ENCODE measurements at places on chromosomes 1 and 21.

- DNase-seq = no peak
Measured at GRCh38 chr1:10597492-10598388, 123.0 kb downstream of the PEX14 start.

GRCh38 chr1:161138431-161138830 is 6.0 kb upstream of the DEDD start:
- DNase-seq = no peak

GRCh38 chr1:154474802-154475201 is 27.2 kb upstream of the TDRD10 start:
- DNase-seq = peak; percentile 95

- DNase-seq = peak; percentile 86
Measured at GRCh38 chr1:186531561-186532165, 70.7 kb upstream of the PDC start.

GRCh38 chr21:44865561-44866280 is 7.8 kb downstream of the PTTG1IP start:
- DNase-seq = no peak

- no peak for DNase-seq
Measured at GRCh38 chr21:44540741-44541288, 820 bp upstream of the KRTAP10-1 start.

- no peak for DNase-seq
Measured at GRCh38 chr1:9106286-9106685, 22.6 kb downstream of the GPR157 start.
